Urinary bladder (tissue), 4 donors: ENCODE measurements at places on chromosomes 7 and 10. TPM values are rescaled to one million over a fixed set of nuclear protein-coding genes. Genes with fewer than 3 reads are reported as not detected.

ZNF804B gene
- total RNA-seq: 1.2 TPM

MOGAT3 gene
- total RNA-seq: not detected

LIPM gene
- not detected for total RNA-seq

CAV1 gene
- 576 TPM for total RNA-seq

- DNase-seq: no peak
Measured at GRCh38 chr10:91104193-91105041, 116.0 kb upstream of the PCGF5 start.

DNA sequence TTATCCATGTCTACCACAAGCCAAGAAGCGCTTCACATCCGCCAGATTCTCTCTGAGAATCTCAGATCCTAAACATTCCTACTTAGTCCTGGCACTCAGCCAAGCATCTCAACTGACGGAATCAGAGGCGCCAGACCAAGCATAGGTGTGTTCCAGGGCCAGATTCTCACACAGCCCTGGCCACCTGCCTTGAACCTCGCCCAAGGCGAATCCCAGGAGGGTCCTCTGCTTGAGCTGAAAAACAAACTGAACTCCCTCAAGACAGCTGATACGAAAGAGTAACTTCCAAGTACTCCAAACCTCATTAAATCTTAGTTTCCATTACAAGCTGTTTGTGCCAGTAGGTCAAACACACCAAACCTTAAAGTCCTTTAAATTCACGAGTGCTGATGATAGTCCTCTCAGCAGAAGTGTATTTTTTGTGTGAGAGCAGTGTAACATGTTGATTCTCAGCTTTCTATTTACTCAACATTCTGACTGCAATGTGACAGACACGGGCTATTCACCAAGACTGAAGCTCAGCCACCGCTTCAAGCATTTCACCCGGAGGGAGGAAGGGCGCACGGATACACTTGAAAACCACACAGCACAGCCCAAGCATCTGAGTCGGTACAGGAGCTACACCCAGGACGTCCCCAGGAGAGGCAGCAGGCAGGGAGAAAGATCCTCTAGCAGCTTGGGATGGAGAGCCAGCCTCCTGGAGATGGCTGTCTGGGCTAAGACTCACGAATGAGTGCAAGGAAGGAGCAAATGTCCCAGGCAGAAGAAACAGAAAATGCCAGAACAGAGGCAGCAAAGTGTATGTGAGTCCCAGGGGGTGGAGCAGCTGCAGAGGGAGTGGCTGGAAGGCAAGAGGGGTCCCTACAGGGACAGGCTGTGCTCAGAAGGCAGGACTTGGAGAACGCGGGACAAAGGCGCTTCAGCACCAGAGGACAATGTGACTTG, 6.0 kb downstream of the PARD3 start:
- DNase-seq: no peak

DNA sequence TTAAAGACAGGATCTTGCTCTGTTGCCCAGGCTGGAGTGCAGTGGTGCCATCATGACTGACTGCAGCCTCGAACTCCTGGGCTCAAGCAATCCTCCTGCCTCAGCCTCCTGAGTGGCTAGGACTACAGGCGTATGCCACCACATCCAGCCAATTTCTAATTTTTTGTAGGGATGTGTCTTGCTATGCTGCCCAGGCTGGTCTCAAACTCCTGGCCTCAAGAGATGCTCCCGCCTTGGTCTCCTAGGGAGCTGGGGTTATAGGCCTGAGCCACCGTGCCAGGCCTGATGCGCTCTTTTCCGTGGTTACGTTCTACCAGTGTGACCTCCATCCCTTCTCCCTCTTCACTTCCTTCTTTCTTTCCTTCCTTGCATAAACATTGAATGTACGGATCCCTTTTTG, 34.2 kb upstream of the IL15RA start:
- no peak for DNase-seq

DNA sequence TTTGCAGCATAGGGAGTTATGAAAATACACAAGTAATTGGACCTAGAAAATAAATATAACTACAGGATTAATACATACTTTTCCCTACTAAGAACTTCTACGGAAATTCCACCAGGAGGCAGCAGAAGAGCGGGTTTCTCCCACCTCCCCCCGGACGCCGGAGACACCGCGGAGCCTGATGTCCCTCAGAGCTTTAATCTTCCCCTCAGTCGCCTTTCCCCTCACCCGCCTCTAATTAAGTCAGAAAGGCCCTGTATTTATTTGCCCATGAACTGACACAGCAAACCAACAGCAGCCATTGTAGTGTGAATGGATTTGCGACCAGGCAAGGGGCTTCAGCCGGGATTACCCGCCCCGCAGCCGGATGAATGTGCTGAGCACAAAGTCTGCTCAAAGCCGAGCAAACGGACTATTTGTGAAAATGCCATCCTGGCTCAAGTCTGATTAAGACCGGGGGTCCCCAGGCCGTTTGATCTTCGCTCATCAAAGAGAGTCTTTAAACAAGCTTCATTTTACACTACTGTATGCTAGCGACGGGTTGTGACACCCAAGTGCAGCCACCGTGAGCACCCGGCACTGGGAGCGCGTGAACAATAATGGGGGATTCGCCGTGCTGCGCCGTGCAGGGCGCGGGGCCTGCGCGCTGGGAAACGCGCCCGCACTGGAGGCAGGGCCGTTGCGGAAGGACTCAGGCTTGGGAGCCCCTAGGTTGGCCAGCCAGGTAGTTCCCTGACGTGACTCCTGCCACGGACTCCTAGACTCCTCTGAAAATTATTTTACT, 5.6 kb upstream of the DKK1 start:
- DNase-seq: peak; percentile 46

- no peak for DNase-seq
Measured at GRCh38 chr10:111650088-111650487, 533.5 kb downstream of the GPAM start.

DNA sequence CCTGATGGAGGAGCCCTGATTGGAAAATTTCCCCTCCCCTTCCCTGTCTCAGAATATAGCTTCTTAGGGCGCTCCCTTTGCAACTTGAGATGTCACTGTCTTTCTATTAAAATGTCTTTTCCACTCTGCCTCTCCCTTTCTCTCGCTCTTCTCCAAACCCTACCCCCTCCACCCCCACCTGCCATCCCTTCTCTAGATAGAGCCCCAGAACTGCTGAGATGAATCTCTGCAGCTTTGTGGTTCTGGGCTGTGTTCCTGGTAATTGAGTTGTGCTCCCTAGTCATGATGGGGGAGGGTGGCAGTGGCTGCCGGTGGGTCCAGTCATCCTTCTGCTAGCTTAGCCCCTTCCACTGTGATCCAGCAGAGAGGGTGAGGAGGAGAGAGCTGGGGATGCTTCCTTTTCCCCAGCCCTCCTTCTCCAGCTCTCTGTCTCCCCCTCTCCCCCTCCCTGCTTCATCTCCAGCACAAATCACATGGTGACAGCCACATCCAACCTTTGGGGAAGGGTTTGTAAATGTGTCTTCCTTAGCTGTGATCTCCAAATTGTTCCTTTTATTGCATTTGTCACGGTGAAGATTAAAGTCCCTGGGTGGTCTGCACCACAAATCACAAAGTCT, 50.8 kb upstream of the BTRC start:
- no peak for DNase-seq

- peak; percentile 31 for DNase-seq
Measured at GRCh38 chr10:103192451-103193106, 493 bp downstream of the NT5C2 start.
